ENCODE measurements at places on chromosomes 13 and 19.

DNA sequence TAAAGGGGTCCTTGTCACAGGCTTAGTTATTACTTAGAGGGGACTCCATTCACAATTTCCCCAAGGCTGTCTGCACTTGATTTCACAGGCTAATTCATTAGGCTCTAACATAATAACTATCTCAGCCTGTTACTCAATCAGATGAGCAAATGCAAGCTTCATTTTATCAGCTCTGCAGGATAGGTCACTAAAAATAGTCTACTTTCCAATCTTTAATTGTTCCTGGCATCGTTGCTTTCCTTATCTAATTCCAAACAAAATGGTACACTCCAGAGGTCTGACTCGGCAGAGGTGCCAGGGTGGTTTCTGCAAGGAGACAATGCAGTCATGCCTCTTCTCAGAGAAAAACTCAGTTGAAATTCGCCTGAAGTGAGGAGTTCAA lies 69.7 kb upstream of the SLC15A1 start:
- DNase-seq = no peak

DNA sequence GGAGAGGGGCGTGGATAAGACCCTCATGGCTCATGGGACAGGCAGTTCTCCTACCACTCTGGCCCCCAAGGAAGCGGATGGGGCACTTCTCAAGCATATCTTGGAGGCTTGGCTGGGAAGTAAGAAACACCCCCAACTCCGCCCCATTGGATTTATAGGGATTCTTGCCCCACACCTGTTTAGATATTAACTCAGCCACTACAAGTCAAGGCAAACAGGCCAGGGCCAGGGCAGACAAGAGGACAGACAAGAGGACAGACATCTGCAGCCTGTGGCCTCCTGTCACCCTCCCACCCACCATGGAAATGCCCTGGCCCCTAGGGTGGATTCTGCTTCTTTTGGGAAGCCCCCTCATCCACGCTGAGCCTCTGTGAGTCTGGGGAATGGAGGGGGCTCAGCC lies 24.1 kb downstream of the RDH8 start:
- no peak for DNase-seq

GRCh38 chr13:105471673-105472072 lies 1063.8 kb downstream of the EFNB2 start:
- no peak for DNase-seq

DNA sequence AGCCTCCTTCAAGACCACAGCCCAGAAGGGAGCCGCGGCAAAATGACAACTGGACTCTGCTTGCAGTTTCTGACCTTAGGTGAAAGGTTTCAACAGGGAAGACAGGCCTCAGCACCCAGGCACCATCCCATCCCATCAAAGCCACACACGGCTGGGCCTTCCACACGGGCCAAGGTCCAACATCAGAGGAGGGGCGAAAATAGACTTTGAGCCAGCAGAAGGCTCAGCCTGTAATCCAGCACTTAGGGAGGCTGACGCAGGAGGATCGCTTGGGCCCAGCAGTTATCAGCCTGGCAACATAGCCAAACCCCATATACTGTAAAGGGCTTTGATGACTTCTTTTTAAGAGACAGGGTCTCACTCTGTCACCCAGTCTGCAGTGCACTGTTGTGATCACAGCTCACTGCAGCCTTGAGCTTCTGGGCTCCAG lies 26.8 kb upstream of the TINCR start:
- DNase-seq = no peak

DNA sequence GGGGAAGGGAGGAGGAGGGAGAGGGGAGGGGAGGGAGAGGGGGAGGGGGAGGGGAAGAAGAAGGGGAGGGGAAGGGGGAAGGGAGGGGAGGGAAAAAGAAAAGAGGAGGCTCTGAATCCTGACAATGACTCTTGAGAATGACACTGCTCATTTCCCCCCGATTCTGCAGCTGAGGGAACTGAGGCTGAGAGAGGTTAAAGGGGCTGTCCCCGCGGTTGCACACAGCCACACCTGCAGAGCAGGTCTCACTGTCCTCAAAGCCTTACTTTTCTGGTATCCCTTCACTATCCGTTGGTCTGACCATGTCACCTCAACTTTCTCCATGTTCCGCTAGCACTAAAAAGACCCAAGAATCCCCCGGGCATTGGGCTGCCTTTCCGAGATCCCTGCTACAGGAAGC lies 35.4 kb downstream of the CYP4F2 start:
- no peak for DNase-seq

- peak; percentile 63 for DNase-seq
Measured at GRCh38 chr19:35248310-35249145, at the start of gene LSR. LSR (plus strand) TSS chr19:35249002; CDS start chr19:35249023, 21 bp downstream.

- no peak for DNase-seq
Measured at GRCh38 chr19:44808463-44809371, at the start of gene BCAM. BCAM (plus strand) TSS chr19:44809103; CDS start chr19:44809125, 22 bp downstream.

DNA sequence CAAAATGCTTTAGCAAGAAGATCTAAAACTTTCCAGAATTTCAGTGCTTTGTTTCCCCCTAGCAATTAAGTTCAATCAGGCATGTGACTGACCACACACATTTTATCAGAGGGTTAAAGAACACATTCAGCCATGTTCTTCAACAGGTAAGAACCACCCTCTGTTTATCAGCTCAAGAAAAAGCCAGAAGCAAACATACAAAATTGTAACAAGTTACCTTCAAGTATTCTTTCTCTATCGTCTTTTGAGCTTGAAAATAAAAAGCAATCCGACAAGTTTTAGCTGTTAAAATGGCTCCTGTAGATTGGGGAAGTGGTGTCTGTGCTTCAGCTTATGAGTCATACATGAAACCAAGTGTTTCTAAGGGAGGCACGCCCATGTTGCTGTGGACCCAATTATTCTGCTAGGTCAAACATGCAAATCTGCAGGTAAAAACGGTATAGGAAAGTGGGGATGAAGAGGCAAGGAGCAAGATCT lies at the start of gene ELF1:
Gene ELF1 (minus strand): TSS at position 306 of the 477 bp plus-strand sequence. CDS start 37,262 bp downstream, outside the sequence.
- peak; percentile 44 for DNase-seq
